ENCODE measurements at places on chromosomes 5 and 9. TPM values are rescaled to one million over a fixed set of nuclear protein-coding genes. Genes with fewer than 3 reads are reported as not detected.

Gene LMAN2
- total RNA-seq, result 355 TPM

Gene PCDHA9
- under 0.01 TPM for total RNA-seq

Gene MSMP
- total RNA-seq, result not detected

Gene RBM27
- 32.0 TPM for total RNA-seq

Gene SPATA6L
- 0.64 TPM for total RNA-seq

Gene SLC6A7
- total RNA-seq, result under 0.01 TPM

Gene TSSK1B
- total RNA-seq, result 0.64 TPM

Gene FLT4
- under 0.01 TPM for total RNA-seq

Gene IL17B
- not detected for total RNA-seq

Gene SV2C
- total RNA-seq, result not detected

Gene DOCK2
- 7.3 TPM for total RNA-seq

Gene ZDHHC11B
- total RNA-seq, result not detected

Gene PRLR
- total RNA-seq, result 3.5 TPM

Gene PTGDS
- total RNA-seq, result 10.8 TPM

Gene GAPT
- not detected for total RNA-seq

Gene SPINK5
- under 0.01 TPM for total RNA-seq

Gene PCA3
- not detected for total RNA-seq

Gene PCDHB14
- 0.43 TPM for total RNA-seq

Gene TICAM2
- total RNA-seq, result 7.1 TPM

Gene CHMP5
- total RNA-seq, result 62.2 TPM

Gene PCDHA12
- under 0.01 TPM for total RNA-seq

Gene PRSS3
- 3.9 TPM for total RNA-seq

Gene FBXL7
- total RNA-seq, result 10.6 TPM

Gene IL31RA
- 0.43 TPM for total RNA-seq

Gene SPAAR
- not detected for total RNA-seq

Gene OLFM1
- 0.64 TPM for total RNA-seq

Gene OMD
- total RNA-seq, result not detected

Gene WDR31
- total RNA-seq, result 0.32 TPM

Gene EPB41L4B
- total RNA-seq, result 0.32 TPM

Gene PCDHGB6
- 4.2 TPM for total RNA-seq

Gene LCN9
- not detected for total RNA-seq

Gene TOPORS
- 25.1 TPM for total RNA-seq

Gene PFN3
- not detected for total RNA-seq

Gene FCHSD1
- total RNA-seq, result 25.8 TPM

Gene ZBTB26
- 4.3 TPM for total RNA-seq

Gene ZNF474
- 0.64 TPM for total RNA-seq

Gene EGFL7
- total RNA-seq, result 9.9 TPM

Gene ECM2
- 2.6 TPM for total RNA-seq

Gene PCDHGA10
- 12.2 TPM for total RNA-seq

Gene ANAPC2
- 22.9 TPM for total RNA-seq

Gene SNCB
- total RNA-seq, result not detected

Gene EMB
- total RNA-seq, result 0.97 TPM

Gene CENPH
- total RNA-seq, result 11.9 TPM

Gene LCN15
- total RNA-seq, result not detected

Gene SLC2A6
- 35.4 TPM for total RNA-seq

Gene PHYHD1
- total RNA-seq, result 11.9 TPM

Gene KLHL3
- 3.0 TPM for total RNA-seq

Gene FBXO10
- total RNA-seq, result 16.4 TPM

Gene GARNL3
- 0.86 TPM for total RNA-seq

Gene NPR3
- total RNA-seq, result 2.9 TPM

Gene RLN1
- total RNA-seq, result not detected

Gene CTXN3
- not detected for total RNA-seq

Gene FRMD3
- total RNA-seq, result 0.86 TPM
